ENCODE measurements at places on chromosomes 5 and 9.

DNA sequence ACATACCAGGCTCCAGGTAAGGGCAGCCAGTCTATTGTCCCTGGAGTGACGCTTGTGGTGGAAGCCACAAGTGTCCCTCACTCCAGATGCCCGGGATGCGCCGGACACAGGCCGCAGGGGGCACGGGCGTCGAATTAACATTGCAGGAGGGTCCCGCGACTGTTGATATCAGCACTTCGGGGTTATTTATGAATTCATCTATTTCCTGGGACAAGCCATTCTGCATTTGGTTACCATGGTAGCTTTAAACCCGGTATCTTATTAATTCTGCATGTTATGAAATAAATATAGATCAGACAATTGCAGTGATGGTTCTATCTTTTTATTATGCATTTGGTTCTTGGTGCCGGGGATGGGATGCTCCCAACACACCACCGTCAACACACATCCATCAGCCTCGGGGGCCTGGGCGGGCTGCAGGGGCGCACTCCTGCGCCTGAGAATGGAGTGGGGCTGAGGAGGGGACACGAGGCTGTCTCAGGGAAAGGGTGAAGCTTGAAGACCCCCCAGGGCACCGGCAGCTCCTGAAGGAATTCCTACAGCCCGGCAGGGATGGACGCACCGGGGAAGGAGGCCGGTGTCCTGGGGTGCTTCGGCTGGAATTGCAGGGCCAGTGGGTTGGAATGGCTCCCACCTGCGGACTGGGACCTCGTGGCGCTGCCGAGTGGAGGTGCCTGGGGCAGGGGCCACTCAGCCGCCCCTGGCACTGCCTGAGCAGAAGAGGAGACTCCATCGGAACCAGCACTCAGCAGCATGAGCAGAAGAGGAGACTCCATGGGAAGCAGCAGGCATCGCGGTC is 17.7 kb upstream of the TMEM250 start:
- no peak for DNase-seq
- H3K4me3 ChIP-seq, result no peak overlapping the region
- no peak overlapping the region for H3K27ac ChIP-seq

- no peaks in the 10 kb centered on the region for H3K27me3 ChIP-seq
- no peaks in the 10 kb centered on the region for H3K36me3 ChIP-seq
- no peak for DNase-seq
- no peaks in the 10 kb centered on the region for H3K4me1 ChIP-seq
Measured at GRCh38 chr5:148202531-148203203, at the start of gene SPINK6. Gene SPINK6, plus strand, starts transcription at chr5:148203042. Its CDS starts 55 bp downstream, at chr5:148203097.

DNA sequence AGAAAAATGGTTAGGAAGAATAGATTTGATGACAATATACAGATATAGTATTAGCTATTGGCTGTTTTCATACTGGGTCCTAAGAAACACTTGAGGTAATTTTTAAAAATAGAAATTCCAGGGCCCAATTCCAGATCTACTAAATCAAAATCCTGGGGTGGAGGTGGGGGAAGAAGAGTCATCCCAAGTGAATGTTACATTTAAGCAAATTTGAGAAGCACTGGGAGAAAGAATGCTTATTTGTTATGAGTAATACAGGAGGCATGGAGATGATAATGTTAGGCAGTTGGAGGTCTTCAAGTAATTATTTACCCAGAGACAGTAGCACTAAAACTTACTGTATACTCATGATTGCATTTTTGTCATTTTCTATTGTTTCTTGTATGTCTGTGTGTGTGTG is 93.0 kb upstream of the DAB2 start:
- H3K4me3 ChIP-seq, result no peak overlapping the region
- no peaks in the 10 kb centered on the region for H3K36me3 ChIP-seq
- no peak overlapping the region for H3K27ac ChIP-seq
- 0 out of 2 replicates have a peak, but pooled peaks cover 2% of the 10 kb centered on the region for H3K4me1 ChIP-seq

DNA sequence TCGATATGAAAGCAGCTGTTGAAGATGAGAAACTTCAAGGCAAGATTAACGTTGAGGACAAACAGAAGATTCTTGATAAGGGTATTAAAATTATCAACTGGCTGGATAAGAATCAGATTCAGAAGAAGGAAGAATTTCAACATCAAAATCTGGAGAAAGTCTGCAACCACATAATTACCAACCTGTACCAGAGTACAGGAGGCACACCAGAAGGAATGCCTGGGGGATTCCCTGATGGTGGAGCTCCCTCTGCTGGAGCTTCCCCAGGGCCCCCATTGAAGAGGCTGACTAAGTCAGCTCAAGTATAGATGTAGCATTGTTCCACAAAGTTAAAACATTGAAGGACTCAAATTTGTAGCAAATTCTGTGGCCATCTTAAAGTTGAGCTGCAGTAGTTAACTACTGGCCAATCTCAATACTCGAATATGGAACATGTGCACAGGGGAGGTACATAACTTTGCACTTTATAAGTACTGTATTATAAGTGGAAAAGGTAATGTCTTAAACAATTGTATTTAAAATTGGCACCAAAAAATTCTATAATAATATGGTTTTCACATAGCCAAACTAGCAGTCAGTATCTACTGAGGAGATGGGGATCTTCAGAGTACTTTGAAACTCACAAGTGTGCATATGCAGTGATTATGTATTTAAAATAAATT is 237.5 kb downstream of the CHSY3 start:
- no peaks in the 10 kb centered on the region for H3K27me3 ChIP-seq
- no peak overlapping the region for H3K27ac ChIP-seq
- no peaks in the 10 kb centered on the region for H3K4me1 ChIP-seq
- no peaks in the 10 kb centered on the region for H3K36me3 ChIP-seq

GRCh38 chr9:7145361-7146069 is 387.7 kb downstream of the KDM4C start:
- H3K36me3 ChIP-seq, result no peaks in the 10 kb centered on the region
- H3K27me3 ChIP-seq, result no peaks in the 10 kb centered on the region
- no peak overlapping the region for H3K4me3 ChIP-seq
- H3K27ac ChIP-seq, result no peak overlapping the region
- H3K4me1 ChIP-seq, result peaks cover 3% of the 10 kb centered on the region

- no peak for DNase-seq
- no peaks in the 10 kb centered on the region for H3K27me3 ChIP-seq
- H3K4me1 ChIP-seq, result no peaks in the 10 kb centered on the region
Measured at GRCh38 chr5:140795259-140795641, 598 bp downstream of the PCDHA2 start.

All from H1 (cell line).